ENCODE measurements at places on chromosomes 5 and 9.

- no peak for DNase-seq
Observed at GRCh38 chr5:156356238-156356637, 29.3 kb downstream of the SGCD start.

DNA sequence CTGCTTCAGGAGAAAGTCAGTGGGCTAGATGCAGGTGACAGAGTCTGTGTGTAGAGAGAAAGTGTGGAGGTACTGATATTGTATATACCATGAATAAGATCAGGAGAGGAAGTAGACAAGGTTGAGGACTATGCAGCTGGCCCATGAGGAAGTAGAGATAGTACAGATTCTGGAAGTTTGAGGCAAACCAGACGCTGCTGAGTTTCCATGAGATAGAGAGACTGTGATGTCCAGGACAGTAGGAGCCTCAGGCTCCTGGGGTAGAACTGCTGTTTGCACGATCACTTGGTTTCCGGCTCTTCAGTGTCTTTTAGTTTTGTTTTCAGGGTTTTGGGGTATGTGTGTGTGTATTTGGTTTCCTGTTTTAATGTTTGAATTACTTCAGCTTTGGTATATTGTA lies 13.6 kb downstream of the OTULINL start:
- DNase-seq: no peak

- no peak for DNase-seq
Observed at GRCh38 chr5:173960986-173961385, 28.0 kb upstream of the C5orf47 start.

DNA sequence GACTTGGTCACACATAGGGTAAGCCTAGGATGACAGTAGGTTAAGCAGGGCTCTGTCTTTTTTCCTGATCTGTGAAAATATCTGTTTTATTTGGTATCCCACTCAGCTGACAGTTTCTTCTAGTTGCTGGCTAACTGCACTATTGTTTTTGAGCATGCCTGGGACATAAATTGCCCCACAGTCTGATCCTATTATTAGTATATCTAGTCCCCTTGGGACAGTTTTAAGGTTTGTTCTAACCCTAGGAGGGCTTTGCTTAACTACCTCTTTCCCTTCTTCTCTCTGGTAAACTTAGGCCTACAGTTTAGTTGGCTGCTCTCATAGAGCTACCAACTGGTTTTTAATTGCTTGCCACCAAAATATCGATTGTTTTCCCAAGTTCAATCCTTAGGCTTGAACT lies 446.6 kb downstream of the ARHGEF28 start:
- no peak for DNase-seq

GRCh38 chr5:141360685-141361084 lies 891 bp downstream of the PCDHGB2 start:
- no peak for DNase-seq

GRCh38 chr5:145854651-145855258 lies 18.1 kb downstream of the GRXCR2 start:
- peak; percentile 55 for DNase-seq

- DNase-seq: no peak
Observed at GRCh38 chr9:38331141-38331540, 61.4 kb upstream of the ALDH1B1 start.

Data from Calu3 (cell line).